ENCODE measurements at places on chromosomes 3 and 15. TPM values are rescaled to one million over a fixed set of nuclear protein-coding genes. Genes with fewer than 3 reads are reported as not detected.

DNA sequence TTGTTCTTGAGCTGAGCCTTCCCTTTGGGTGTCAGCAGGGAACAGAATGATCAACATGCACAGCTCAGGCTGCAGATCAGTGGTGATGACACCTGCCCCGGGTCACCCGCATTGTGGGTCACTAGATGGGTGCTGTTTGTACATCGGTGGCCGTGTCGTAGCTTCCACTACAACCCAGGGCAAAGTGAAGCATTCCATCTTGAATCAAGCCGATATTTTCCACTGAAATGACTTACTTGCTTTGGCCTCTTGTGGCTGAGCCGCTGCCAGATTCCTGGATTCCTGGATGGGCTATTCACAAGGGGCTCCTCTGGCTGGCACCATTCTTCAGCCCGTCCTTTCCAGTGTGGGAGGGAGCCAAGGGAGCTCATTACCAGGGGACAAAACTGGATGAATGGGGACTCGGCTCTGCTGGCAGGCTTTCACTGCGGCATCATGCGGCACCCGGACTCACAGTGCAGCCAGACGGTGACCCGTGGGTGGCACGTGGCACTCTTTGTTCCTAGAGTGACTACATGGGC, 65.6 kb downstream of the SLCO3A1 start:
- no peak for DNase-seq

DNA sequence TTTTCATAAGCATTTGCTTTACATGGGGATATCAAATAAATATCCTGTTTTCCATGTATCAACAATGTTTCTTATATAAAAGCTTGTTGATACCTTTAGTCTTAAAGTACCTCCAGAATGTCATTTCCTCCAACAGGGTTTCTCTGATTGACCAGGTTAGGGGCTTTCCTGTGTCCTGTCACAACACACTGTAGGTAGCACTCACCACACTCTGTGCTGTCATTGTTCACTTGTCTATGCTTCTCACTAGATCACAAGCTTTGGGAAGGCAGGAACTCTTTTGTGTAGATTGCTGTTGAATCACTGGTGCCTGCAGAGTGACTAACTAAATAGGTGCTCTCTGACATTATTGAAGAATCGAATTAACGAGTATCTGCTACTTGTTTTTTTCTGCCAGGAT, 49.8 kb downstream of the USP50 start:
- no peak for DNase-seq

The GREM1 gene
- polyA plus RNA-seq: 0.20 TPM

DNA sequence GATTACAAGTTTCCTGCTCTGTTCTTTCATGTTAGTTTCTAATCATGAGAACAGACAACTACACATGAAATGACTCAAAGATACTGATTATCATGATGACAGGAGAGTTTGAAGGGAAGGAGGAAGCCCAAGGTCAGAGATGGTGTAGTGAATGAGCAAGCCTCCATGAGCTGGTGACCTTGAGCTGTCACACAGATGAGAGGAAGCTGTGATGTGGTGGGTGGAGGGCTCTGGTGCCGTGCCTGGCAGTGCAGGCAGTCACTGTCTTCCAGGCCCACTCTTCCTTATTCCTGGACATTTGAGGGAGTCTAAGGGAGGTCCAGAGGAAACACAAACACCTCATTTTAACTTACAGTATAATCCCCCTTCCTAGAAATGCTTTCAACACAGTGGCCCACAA, 133.4 kb upstream of the ROPN1 start:
- no peak for DNase-seq

The SETMAR gene
- 35.2 TPM for polyA plus RNA-seq

The TXNRD3 gene
- 21.2 TPM for polyA plus RNA-seq

GRCh38 chr3:164113371-164114332, 964.6 kb downstream of the SI start:
- no peak for DNase-seq

The SPATA12 gene
- 0.07 TPM for polyA plus RNA-seq

- DNase-seq: no peak
Observed at GRCh38 chr3:103510760-103511159, 1075.9 kb downstream of the ZPLD1 start.

The HIGD2B gene
- not detected for polyA plus RNA-seq

The TNFAIP8L3 gene
- polyA plus RNA-seq: 2.0 TPM

- DNase-seq: no peak
Observed at GRCh38 chr3:124037326-124037725, 45.4 kb upstream of the ROPN1 start.

DNA sequence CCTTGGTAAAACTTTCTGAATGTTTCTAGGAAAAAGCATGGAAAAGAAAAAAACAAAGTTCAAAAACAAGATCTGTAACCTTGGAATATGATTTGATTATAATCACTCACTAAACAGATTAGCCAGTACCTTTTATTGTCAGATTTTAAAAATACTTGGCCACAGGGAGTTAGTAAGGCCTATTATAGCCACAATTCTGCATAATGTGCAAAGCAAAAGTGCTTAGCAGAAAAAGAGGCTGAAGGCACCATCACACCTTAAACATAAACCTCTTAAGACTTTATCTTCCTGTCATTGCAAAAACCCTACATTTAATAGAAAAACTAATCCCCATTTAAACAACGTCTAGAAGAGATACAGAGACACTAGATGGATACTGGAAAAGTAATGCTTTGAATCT, 41.8 kb downstream of the CHSY1 start:
- no peak for DNase-seq

GRCh38 chr3:51777985-51778384, 1.1 kb downstream of the IQCF6 start:
- no peak for DNase-seq

GRCh38 chr3:33047842-33048834, 48.8 kb downstream of the GLB1 start:
- no peak for DNase-seq

Measured in right renal cortex interstitium (tissue), 3 donors.